ENCODE measurements at places on chromosomes 4 and X.

DNA sequence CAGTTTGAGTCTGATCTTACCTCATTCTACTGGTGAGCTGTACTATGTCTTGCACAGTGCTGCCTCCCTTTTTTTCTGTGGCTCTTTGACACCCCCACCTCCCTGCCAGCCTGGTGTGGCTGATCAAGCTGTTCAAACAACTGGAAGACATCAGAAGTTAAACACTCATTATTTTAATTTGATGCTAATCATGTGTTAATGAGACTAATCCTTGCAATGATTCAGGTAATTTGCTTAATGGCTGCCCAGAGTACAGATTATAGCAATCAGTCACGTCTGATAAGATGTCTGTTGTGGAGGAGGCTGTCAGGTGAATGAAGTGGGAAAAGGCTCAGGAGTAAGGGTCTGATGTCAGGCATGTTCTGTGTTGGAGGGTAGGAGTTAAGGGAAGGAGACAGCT lies 87.4 kb upstream of the GK2 start:
- DNase-seq: peak; percentile 31

DNA sequence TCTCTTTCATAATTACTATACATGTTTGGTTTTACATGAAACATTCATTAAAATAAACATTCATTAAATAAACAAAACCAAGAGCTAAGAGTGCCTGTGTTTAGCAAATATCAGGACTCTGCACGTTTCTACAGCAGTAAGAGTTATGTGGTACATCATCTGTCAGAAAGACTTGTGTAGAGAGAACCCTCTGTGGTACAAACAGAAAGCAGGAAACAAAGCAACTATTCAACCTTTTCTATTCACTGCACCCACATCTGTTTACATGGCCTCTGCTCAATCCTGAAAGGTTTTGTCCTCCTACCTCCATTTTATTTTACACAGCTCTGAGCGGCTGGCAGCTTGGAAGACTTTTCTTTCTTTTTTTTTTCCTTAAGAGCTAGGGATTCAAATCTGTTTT lies 90.7 kb upstream of the PCDH18 start:
- DNase-seq: no peak

DNA sequence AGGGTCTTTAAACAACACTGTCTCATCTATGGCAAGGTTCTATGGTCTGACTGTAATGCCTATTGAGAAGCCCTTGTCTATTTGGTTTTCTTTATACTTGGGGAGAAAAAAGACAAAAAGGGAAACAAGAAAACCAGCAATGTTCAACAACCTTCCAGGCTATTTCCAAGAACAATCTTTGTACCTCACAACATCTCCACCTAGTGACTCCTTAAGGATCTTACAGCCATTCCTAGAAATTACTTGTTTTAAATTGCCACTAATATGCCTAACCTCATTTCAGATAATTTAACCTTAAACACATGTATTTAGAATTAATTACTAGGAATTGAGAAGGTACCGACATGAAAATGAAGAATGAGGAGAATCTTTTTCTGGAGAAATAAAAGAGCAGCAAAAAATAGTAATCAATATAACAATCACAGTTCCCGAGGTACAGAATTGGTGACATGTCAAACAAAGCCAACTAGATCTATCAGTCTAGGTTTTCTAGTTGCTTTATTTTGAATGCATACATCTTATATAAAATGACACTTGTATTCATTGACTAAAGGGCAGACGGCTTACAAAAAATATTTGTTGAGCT lies 1.6 kb upstream of the RBM46 start:
- peak; percentile 15 for DNase-seq

GRCh38 chr4:48891028-48891619 lies 15.4 kb downstream of the OCIAD2 start:
- no peak for DNase-seq

DNA sequence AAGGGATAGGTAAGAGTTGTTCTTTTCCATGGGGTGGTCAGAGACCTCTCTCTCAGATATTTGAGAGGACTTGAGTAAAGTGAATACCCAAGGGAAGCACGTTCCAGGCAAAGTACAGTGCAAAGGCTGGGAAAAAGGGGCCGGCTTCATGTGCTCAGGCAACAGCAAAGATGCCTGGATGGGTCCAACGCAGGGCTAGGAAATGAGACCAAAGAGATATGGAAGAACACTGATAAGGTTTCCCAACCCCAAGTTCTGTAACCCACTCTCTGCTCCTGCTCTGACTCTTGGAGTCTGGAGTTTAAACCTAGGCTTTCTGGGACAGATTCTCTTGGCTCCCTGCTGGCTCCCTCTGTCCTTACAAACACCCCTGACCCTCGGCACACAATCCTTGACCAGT lies 36.2 kb upstream of the PROM1 start:
- no peak for DNase-seq

- no peak for DNase-seq
Measured at GRCh38 chr4:106569146-106570031, 200.8 kb upstream of the GIMD1 start.

GRCh38 chr4:132619968-132620367 lies 529.1 kb upstream of the PCDH10 start:
- no peak for DNase-seq

GRCh38 chrX:119549327-119550016 lies 15.7 kb downstream of the STEEP1 start:
- no peak for DNase-seq

DNA sequence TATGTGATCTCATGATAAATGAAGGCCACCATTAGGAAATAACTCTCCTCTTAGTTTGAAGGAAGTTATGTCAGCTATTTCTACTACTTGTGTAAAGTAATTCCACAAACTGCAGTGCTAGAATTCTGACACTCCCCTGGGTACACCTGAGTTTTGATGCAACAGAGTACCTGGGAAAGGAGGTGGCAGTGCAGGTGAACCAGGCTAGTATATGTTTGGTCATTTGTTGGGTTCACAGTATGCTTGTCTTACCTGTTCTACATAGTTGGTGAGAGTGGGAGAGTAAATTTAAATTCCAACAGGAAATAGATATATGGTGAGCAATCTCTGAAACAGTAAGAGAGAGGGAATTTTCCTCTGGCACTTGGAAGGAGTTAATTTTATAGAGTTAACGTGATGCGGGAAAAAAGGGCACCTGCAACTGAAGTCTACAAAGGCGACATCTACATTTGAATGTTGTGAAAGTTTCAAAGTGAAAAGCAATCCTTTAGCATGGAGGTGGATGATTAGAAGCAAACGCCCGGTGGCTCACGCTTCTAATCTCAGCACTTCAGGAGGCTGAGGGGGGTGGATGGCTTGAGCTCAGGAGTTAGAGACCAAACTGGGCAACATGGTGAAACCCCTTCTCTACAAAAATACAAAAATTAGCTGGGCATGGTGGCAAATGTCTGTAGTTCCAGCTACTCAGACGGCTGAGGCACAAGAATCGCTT lies 8.3 kb upstream of the SLC10A6 start:
- no peak for DNase-seq

- DNase-seq: no peak
Measured at GRCh38 chr4:39978904-39979303, 1.2 kb upstream of the PDS5A start.

- DNase-seq: peak; percentile 97
Measured at GRCh38 chr4:20395160-20395773, 143.6 kb downstream of the SLIT2 start.

DNA sequence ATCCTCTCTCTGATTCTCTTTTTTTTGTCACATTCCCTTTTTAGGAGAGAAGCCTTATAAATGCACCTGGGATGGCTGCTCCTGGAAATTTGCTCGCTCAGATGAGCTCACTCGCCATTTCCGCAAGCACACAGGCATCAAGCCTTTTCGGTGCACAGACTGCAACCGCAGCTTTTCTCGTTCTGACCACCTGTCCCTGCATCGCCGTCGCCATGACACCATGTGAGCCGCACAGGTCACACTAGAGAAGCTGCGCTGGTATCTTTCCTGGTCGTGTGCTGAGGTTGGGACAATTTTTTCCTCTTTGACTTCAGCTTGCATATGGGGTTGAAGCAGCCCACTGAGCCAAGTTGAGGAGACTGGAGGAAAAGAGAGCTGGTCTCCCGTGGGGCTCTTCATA lies 52.1 kb downstream of the KLF8 start:
- no peak for DNase-seq

- no peak for DNase-seq
Measured at GRCh38 chr4:85952972-85953650, 406.7 kb downstream of the MAPK10 start.

GRCh38 chrX:68238568-68238967 lies 194.7 kb downstream of the OPHN1 start:
- DNase-seq: no peak

DNA sequence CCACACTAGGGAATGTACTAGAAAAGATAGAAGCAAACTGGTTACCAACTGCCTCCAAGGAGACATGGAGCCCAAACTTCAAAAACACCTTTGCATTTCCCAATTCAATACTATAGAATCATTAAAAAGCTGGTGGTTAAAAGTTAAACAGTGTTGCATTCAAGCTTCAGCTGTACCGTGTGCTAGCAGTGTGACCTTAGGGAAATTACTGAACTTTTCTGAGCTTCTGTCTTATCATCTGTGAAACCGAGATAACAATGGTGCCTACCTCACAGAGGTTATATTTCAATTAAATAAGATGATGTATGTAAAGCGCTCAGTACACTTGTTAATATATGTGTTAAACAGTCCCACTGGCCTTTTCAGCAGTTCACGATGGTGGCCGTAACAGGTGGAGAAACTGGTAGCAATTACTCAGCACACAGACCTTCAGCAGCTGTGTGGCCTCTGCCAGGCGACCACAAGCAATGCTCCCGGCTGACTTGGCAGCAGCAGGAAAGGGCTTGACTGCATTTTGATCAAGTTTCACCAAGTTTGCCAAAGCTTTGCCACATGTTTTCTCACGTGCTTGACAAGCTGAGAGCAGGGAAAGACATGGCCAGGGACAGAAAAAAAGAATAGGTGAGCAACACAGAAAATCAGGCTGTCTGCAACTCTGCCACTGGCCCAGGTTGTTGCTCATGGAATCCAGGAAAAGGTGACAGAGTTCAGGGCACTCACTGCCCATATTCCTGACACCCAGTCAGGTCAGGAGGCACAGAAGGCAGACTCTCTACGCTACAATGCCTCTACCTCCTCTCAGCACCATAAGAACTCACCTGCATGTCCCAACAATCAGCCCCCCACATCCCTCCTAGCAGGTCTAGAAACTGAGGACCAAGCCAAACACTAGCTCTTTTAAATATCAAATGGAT lies 72.1 kb downstream of the PARM1 start:
- no peak for DNase-seq

DNA sequence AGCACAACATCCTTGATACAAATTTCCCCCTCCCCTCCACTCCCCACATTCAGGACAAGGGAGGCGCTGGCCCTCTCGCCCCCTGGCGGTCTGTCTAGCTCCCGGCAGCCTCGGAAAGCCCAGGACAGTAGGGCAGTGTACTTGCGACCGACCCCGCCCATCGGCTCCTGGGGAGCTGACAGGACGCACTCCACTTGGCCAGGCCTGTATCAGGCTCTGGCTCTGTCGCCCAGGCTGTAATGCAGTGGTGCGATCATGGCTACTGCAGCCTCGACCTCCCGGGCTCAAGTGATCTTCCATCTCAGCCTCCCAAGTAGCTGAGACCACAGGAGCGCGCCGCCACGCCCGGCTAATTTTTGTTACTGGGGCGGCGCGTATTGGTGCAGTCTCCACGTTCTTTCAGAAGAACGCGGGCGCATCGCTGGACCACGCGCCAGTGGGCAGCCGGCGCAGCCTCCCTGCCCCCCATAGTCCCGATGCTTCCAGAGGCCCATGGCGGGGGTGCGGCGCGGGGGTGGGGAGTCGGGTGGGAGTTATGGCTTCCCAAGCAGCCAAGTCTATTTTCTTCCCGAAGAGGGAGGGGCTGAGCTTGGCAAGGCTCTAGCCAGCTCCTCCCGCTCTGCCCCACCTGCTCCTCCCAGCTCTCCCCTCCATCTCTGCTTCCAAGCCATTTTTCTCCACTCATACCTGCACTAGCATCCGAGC lies 7.8 kb upstream of the AKAP14 start:
- DNase-seq: no peak

DNA sequence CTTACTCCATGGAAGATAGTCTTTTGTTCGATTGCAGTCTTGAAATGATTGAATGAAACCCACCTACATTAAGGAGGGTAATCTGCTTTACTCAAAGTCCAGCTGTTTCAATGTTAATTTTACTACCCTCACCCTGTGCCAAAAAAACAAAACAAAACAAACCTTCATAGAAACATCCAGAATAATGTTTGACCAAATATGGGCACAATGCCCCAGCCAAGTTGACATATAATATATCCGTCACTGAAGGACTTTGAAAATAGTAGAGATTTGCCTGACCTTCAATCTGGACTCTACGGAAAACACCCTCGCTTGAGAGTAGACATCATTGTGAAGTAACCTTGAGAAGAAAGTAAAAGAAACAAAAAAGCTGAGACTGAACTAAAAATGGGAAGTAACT lies 550.5 kb upstream of the SMIM31 start:
- DNase-seq: no peak

- DNase-seq: no peak
Measured at GRCh38 chr4:176309772-176310171, 10.0 kb upstream of the SPCS3 start.

GRCh38 chrX:39551762-39552161 lies 546.0 kb downstream of the BCOR start:
- DNase-seq: no peak

DNA sequence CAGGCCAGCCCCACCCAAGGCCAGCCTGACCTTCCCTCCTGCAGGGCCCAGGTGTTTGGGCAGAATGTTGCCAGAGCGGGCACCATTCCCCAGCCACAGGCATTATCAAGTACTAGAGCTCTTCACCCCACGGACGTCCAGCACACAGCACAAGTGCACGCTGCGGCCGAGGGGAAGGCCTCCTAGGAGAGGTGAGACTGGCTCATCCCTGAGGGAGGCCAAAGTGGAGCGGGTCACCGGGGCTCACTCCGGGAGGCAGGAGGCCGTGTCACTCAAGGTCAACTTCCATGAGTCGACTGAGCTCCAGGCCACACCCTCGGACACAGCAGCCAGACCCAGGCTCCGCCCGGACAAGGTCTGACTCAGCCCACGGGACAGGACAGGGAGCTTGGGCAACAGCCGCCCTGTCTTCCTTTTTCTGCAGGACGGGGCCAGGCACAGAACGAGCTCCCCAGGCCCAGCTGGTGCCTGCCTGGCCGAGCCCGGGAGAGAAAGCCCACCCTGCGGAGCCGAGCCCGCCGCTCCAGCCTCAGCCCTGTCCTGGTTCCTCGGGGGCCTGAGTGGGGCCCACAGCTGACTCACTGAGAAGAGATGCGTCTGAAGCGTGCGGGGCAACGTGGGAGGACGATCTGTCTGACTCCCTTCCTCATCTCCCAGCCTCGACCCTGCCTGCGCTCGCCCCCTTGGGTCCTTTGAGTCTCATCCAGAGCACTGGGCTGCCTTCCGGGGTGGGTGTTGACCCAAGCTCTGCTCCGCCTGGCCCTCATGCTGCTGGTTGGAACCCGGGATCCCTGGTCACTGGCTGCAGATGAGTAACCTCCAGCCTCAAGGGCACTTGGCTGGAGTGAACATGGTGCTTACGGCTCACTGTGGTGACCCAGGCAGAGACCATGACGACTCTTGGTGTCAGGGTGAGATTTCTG lies 1.6 kb downstream of the SLC49A3 start:
- no peak for DNase-seq

GRCh38 chr4:126756050-126756829 lies 876.5 kb upstream of the INTU start:
- no peak for DNase-seq

GRCh38 chr4:124642846-124643245 lies 69.7 kb downstream of the ANKRD50 start:
- DNase-seq: no peak

GRCh38 chr4:95293014-95293413 lies 255.8 kb downstream of the UNC5C start:
- no peak for DNase-seq

- no peak for DNase-seq
Measured at GRCh38 chrX:40170830-40171512, 73.2 kb upstream of the BCOR start.

GRCh38 chrX:31224381-31225012 lies 152.7 kb upstream of the FTHL17 start:
- DNase-seq: no peak

Measured in NCI-H1417 treated with DMSO at 0.1 percent for 48 hours (cell line).